ENCODE measurements at places on chromosomes 7 and 10. TPM values are rescaled to one million over a fixed set of nuclear protein-coding genes. Genes with fewer than 3 reads are reported as not detected.

The NUTM2E gene
- not detected for total RNA-seq

The TYW1B gene
- total RNA-seq = 2.5 TPM

The BAMBI gene
- 0.77 TPM for total RNA-seq

The GTF2I gene
- total RNA-seq = 78.7 TPM

The GRID1 gene
- total RNA-seq = 0.33 TPM

The ERVW-1 gene
- not detected for total RNA-seq

The MLXIPL gene
- not detected for total RNA-seq

The OR2A12 gene
- not detected for total RNA-seq

The CHAT gene
- total RNA-seq = not detected

The STEAP1 gene
- total RNA-seq = 32.6 TPM

The ITGA8 gene
- total RNA-seq = 1.1 TPM

The ZNF736 gene
- total RNA-seq = 18.6 TPM

The MINDY4 gene
- 6.7 TPM for total RNA-seq

The CAMK1D gene
- total RNA-seq = 5.6 TPM

The CCDC71L gene
- total RNA-seq = 89.2 TPM

The HYAL4 gene
- not detected for total RNA-seq

The CYP2W1 gene
- not detected for total RNA-seq

The TEX36 gene
- not detected for total RNA-seq

The SLC18A2 gene
- not detected for total RNA-seq
